ENCODE measurements at places on chromosomes 11 and 22.

- no peak for DNase-seq
Measured at GRCh38 chr11:66904981-66905521, 48.2 kb downstream of the LRFN4 start.

GRCh38 chr11:30458541-30458940 is 127.6 kb downstream of the MPPED2 start:
- no peak for DNase-seq

DNA sequence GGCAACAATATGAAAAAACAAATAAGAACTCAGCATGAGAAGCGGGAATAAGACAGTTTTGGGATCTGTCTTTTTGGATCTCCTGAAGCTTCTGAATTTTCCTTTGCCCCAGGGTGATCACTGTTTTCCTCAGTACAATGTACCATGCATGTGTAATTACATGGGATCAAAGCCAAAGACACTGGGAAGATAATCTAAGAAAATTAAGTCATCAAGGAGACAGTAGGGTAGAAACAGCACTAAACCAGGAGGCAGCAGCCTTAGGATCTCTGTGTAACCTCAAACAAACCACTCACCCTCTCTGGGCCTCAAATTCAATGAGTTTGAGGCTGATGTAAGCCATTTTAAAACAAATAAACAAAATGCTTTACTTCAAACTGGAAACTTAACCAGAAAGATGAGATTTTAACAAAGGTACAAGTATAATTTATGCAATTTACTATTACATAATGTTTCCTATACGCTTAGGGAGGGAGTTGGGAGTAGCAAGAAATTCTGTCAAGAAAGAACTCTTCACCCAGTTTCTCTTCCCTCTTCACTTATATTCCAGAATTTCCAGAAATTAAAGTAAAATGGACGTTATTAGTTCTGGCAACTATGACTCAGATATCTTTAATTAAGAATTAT is 77.0 kb downstream of the RAB30 start:
- no peak for DNase-seq

DNA sequence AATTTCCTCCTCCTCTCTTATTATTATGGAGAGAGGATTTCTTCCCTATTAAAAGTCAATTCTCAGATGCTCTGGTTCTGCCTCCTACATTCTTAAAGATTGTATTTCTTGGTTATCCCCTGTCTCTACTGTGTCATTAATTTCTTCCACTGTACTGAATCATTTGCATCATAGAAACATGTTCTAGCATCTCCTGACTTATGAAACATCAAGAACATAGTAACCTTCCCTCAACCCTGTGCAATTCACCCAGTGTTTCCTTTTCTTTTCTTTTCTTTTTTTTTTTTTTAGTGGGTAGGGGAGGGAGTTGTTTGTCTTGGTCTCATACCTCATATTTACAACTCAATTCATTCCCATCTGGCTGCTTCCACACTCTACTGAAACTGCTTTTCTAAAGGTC is 288.0 kb upstream of the PLET1 start:
- DNase-seq = no peak

GRCh38 chr11:18088366-18088765 is 17.5 kb downstream of the SAAL1 start:
- DNase-seq = no peak

- peak; percentile 46 for DNase-seq
Measured at GRCh38 chr11:61679893-61680621, at the start of gene DAGLA. Gene DAGLA, plus strand, starts transcription at chr11:61680391. Its CDS starts 39,765 bp downstream, at chr11:61720156.

DNA sequence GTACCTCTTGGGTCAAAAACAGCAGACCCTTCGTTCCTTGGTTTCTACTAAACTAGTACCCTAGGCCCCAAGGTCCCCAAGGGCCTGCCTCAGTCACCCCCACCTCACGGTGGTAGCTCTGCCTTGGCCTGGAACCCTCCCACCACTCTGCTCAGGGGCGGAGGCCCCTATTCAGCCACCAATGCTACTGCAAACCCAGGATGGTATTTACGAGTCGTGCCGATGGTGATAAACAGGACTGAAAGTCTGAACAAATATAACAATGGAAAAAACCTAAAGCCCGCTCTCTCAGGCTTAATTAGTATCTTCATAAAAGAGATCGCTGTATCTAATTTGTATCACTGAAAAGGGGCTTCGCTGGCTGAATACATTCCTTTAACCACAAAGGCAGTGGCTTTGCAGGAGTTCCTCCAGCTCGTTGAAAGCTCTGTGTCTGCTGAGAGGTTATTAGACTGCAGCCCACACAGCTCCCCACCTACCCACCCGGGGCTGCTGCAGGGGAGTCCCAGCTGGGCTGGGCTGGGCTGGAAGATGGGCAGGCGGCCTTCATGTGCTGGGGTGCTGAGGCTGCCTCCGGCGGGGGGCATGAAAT is 15.2 kb downstream of the SHISAL1 start:
- DNase-seq = no peak

DNA sequence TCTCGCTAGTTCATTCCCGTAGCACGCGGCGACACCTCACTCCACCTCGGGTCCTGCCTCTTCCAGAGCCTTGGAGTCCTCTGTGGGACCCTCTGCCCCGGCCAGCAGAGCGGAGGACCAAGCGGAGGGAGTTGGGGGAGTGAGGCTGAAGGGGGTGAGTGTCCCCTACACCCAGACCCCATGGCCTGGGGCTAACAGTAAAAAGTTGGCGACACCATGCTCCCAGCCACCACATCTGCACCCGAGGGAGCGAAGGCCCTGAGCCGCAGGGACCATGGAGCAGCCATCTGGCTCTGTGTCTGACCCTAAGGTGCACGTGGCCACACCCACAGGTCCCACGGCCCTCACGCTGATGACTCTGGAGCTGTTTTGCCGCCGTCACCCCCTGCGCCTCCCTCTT is 293.8 kb downstream of the BRD1 start:
- DNase-seq = no peak

DNA sequence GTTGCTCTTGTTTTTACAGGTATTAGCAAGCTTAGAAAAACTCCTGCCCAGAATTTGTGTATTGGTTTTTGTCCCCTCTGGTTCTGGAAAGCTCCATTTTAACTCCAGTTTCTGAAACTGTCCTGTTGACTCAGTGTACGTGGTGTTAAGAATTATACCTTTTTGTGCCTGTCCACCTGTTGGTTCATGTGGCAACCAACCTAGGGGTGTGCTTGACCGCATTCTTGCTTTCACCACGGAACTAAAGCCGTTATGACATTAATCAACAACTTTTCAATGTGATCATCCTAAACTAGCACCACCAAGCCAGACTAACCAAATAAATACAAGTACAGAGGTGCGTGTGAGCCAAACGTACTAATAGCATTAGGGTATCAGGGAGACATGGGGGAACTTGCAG is 56.0 kb upstream of the PTH start:
- no peak for DNase-seq

- DNase-seq = no peak
Measured at GRCh38 chr22:29456211-29456671, 17.9 kb downstream of the RFPL1 start.

All from caudate nucleus (tissue), 63 donors.